Non-pigmented ciliary epithelial cell (primary cell): ENCODE measurements at places on chromosomes 12 and 14.

DNA sequence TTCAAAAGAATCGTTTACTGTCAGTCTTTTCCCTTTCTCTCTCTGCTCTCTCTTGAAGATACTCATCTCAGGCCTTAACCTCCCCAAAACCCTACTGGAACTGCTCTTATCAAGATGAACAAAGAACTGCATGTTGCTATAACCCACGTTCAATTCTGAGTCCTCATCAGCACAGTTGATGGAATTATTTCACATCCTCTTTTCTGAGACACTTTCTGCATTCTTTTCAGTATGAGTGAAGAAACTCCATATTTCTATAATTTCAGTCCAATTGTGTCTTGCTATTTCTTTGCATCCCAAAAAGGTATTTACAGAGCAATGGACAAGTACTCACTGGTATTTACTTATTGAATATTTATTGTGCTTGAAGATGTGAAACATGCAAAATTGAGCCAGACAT lies 160.1 kb upstream of the CPNE8 start:
- no peak for DNase-seq

GRCh38 chr12:116366824-116367223 lies 89.3 kb upstream of the MED13L start:
- DNase-seq, result no peak

GRCh38 chr12:132043216-132043615 lies 93.5 kb downstream of the EP400 start:
- DNase-seq, result no peak

GRCh38 chr12:44457465-44457864 lies 418.6 kb downstream of the NELL2 start:
- DNase-seq, result no peak

DNA sequence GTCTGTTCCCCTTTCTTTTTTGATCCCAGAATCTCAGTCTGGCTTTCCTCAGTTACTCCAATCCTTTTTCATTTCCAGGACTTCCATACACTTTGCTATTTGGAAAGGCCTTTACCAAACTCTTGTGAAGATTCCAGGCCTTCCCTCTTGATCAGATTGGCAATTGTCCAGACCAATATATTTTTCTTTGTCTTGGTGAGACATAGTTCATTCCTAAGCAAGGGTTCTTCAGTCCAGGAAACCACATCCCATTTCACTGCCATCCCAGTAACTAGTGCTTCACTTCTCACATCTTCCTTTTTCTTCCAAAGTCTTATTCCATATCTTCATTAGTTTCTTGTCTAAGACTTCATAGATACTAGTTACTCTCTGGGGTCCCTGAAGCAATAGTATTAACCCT lies 2.1 kb upstream of the PTPRQ start:
- peak; percentile 70 for DNase-seq

DNA sequence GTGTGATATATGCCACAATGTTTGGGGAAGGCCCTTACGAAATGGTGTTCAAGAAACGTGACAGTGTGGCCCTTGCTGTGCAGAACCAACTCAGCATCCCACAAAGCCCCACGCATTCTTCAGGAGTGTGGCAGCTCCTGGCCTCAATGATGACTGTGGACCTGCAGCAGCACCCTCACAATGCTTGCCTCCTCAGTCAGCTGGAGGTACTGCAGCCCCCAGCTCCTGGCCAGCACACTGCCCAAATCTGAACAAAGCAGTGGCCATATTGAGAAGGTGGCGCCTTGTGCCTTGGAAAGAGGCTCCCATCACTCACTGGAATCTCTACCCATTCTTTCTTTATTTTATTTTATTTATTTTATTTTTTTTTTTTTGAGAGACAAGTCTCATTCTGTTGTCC lies 10.4 kb downstream of the POLE2 start:
- DNase-seq, result no peak

DNA sequence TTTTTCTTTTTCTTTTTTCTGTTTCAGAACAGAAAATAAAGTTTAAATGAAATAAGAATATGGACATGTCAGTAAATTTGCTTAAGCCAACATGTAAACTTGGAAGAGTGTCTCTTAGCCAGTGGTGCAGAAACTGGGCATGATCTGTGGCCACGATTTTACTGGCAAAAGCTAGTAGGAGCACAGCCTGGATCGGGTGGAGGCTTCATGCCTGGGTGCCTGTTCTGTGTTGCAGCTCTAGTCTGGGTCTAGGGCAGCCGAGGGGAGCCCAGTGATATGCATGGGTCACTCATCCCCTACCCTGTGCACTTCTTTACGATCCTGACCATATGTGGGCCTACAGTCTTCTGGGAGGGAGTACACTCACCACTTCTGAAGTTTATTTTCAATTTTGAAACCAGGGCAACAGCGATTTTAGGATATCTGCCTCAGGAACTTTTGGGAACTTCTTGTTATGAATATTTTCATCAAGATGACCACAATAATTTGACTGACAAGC lies 45.6 kb upstream of the SMCO2 start:
- DNase-seq, result no peak

- DNase-seq, result no peak
Observed at GRCh38 chr14:87261621-87262020, 731.4 kb downstream of the GALC start.

- DNase-seq, result no peak
Observed at GRCh38 chr12:124906606-124907261, 7.7 kb downstream of the UBC start.

DNA sequence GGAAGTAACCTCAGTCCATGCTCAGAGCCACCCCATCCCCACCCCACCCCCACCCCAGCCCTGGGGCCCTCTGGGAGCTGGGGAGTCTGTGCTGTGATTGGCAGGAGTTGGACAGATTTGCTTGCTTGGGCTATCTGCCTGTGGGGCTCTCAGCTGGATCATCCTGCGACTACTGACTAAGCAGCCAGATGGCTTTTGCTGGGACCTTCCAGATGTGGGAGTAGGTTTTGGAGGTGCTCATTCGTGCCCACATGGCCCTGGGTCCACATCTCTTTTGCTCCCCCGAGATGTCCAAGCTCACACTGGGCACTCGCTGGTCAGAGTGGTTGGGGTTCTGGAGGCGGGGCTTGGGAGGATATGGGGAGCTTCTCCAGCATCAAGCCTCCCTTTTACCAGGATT lies 138.9 kb downstream of the TSPAN9 start:
- no peak for DNase-seq

DNA sequence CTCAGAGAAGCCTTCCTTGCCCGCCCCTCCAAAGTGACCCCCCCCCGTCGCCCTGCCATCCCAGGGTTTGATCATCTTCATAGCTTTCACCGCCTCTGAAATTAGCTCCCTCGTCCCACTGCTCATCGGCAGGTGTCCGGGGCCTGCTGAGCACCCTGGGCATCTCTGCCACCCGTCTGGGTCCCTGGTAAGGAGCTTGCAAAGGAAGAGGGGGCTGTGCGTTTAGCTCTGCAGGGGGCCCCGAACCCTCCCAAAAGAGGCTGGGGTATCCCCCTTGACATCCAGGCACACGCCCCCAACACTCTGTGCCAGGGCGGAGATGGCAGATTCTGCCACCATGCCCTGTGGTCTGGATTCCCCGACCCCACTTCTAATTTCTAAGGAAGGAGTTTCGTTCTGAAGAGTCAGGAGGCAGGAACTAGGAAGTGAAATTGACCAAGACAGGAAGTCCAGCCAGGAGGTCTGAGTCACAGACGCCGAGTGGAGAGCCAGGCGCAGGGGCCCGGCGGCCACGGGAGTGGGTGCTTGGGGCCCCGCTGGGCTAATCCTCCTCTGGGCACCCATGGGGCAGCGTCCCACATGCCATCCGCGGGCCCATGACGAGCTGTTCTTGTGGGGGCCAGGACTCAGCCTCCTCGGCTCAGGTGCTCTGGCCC lies 95.7 kb downstream of the RFLNA start:
- DNase-seq, result no peak

DNA sequence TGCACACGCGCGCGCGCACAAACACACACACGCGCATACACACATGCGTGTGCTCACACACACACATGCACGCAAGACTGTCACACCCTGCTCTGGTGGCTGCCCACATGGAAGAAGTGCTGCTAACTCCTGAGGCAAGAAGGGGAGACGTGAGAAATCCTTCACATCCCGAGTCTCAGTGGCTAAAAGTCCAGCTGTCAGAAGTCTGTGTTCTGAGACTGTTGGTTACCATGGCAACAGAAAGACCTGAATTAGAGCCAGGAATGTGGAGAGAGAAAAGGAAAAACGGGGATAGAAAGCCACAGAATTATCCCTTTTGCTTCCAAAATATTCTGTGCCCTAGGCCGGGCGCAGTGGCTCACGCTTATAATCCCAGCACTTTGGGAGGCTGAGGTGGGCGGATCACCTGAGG lies 71.2 kb downstream of the PPFIBP1 start:
- DNase-seq, result peak; percentile 47

DNA sequence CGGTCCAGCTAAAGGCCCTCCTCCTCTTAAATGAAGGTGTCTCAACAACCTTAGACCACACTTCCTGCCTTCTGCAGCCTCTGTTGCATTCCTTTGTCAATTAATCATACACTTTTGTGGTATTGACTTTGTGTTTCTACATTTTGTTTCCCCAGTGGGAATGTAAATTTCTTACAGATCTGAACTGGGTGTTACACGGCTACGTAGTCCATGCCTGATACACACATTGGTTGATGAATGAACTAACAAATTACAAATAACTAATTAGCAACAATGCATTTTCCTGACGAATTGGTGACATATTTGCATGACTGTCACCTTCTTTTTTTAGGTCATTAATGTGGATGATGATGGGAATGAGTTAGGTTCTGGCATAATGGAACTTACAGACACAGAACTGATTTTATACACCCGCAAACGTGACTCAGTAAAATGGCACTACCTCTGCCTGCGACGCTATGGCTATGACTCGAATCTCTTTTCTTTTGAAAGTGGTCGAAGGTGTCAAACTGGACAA lies 15.2 kb upstream of the CCT2 start:
- DNase-seq, result no peak

GRCh38 chr12:6235499-6235898 lies 35.3 kb downstream of the CD9 start:
- no peak for DNase-seq

GRCh38 chr12:76276499-76277151 lies 71.6 kb downstream of the BBS10 start:
- no peak for DNase-seq

DNA sequence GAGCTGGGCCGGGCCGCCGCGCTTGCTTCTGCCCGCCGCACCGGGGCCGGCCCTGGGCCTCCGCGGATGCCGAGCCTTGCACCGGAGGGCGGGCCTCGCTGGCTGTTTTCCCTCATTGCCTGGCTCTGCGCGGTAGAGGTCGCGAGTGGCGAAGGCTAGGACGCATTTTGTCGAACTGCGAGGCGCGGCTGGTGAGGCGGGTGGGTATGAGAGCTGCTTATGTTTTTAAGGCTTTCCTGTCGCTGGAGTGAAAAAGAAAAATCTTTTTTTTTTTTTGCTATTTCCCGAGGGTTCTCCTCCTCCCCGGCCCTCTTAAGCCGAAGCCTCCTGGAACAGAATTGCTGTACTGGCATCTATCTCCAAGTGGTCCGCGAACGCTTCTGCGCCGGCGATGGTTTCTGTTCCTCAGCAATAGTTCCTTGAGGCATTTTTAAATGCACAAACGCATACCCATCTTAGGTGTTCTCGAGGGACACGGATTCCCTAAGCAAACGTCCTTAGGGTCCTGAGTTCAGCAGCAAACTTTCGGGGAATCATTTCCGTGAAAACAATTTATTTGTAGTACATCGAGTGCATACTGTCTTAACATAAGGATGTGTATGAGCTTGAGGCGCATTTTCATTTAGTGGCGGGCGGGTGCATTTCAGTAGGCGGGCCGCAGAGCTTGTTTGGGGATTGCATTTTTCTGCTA lies 631 bp downstream of the RESF1 start:
- no peak for DNase-seq

- no peak for DNase-seq
Observed at GRCh38 chr12:50467439-50467838, 37.3 kb upstream of the DIP2B start.

DNA sequence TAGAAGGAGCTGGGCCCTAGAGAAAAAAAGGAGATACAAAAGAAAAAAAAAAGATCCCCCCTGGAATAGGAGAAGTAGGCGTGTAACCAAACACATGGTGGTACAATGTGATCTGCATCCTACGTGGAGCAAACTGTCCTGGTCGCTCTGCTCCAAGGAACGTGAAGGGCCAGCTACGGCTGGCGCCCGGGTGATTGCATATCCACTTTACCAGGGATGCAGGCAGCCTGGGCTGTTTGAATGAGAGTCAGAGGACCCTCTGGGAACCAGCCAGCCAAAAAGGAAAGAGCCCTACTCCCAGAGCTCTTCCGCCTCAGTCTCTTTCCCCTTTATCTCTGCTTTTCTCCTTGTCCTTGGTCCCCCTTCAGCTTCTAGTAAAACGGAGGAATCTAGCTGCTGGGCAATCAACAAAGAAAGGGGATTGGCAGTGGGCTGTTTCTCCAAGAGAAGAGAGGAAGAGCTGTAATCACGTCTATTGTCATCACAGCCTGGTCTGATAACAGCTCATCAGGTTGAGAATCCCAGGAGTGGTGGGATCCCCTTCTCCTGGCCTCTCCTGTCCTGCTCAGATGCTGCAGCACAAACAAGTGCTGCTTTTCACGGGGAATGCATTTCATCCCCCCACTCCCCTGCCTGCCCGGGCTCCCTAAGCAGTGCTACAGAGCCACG lies 156.0 kb downstream of the ADCK1 start:
- DNase-seq, result no peak

DNA sequence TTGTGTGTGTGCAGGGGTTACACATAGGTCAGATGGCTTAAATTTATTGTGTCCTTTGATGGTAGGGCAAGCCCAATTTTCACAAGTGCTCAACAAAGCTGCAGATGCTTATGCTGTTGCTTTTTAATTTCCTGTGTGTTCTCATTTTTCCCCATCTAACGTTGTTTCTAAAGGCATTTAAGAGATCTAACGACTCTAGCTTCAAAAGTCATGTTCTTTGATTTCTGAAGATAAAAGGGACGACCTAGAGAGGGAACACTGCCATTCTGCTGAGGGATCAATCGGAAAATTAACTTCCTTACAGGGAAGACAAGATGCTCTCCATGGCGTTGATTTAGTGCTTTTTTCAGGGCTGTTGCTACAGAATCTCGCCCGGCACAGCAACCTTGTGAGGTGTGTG lies 79.0 kb upstream of the GNG2 start:
- DNase-seq, result no peak

- DNase-seq, result no peak
Observed at GRCh38 chr12:22729431-22729956, 104.5 kb downstream of the ETNK1 start.

DNA sequence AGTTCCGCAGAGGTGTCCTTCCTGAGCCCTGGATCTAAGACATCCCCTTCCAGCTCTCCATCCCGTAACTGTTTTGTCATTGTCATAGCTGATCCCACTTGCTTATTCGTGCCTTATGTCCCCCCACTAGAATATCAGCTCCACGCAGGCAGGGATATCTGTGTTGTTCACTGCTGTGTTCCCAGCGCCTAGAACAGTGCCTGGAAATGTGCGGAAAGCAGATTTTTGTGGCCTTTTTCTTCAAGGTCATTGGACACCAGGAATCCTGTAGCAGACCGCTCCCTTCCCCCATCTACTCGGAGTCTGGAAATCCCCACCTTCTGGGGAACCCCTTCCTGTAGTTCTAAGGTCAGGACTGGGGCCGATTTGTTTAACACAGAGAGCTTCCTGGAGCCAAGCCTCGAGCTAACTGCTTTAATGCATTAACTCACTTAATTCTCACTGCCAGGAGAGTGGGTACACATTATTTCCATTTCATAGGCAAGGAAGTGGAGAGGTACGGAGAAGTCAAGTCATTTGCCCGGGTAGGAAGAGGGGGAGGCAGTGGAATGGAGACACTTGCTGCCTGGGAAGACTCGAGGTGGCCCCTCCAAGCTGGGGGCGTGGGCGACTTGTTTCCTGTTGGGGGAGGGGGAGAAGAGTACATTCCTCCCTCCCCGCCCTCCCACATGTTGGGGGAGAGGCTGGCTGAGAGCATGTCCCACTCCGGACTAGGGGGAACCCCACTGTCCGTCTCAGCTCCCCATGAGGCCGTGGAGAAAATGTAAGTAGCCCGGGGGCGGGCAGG lies 1.2 kb upstream of the SH2B3 start:
- no peak for DNase-seq
